ENCODE measurements at places on chromosomes 11 and 22.

GRCh38 chr11:122632181-122632824 is 23.2 kb upstream of the UBASH3B start:
- no peak for DNase-seq

DNA sequence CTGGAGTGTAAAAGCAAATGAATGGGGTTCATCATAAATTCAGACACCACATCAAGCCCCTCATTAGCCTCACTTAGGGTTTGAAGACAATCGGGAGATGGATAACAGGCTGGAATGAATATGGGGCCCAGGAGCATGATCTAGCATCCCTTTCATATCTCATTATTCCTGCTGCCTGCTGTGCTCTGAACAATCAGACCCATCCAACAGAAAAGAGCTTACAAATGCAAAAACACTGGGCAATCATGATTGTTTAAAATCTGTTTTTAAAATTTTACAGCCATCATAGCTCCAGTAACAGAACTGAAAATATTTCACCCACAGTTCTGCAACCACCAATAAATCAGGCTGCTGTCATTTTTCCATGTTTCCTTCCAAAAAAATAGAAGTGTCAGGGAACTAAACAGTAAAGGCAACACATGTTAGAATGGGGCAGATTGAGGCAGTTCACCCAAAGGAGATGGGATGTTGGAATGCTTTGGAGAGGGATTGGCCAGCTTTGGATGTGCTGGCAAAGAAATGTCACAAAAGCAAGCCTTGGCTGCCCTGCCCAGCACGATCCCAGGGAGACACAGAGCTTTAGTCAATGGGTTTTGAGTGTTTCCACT is 47.8 kb upstream of the BMAL1 start:
- no peak for DNase-seq

DNA sequence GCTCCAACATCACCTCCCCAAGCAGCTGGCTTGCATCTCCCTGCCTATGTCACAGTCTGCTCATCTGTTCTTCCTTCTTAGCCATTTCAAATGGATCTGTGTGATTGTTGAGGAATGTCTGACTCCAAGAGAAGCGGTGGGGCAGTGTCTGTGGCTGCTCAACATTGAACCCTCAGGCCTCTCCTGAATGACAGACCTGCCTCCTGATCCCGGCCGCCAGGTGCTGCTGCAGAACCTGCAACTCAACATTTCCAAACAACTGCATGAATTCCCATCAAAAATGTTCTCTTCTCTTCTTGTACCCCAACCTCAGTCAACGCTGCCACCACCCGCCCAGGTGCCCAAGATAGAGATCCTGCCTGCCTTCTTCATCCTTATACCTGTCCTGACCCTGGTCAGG is 132.5 kb downstream of the FBXO7 start:
- no peak for DNase-seq

GRCh38 chr11:120185706-120186455 is 25.0 kb upstream of the OAF start:
- DNase-seq = no peak

- no peak for DNase-seq
Measured at GRCh38 chr11:86692317-86692716, 19.9 kb upstream of the ME3 start.

GRCh38 chr11:68459886-68460740 is 439 bp upstream of the PPP6R3 start:
- peak; percentile 90 for DNase-seq

DNA sequence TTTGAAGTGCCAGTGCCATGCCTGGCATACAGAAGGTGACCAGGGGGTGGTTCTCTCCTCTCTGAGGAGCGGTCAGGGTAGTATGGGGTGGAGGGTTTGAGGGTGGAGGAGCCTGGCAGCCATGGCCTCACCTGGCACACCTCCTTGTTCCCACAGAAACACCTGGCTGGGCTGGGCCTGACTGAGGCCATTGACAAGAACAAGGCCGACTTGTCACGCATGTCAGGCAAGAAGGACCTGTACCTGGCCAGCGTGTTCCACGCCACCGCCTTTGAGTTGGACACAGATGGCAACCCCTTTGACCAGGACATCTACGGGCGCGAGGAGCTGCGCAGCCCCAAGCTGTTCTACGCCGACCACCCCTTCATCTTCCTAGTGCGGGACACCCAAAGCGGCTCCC is 9.6 kb downstream of the SERPINH1 start:
- DNase-seq = no peak

DNA sequence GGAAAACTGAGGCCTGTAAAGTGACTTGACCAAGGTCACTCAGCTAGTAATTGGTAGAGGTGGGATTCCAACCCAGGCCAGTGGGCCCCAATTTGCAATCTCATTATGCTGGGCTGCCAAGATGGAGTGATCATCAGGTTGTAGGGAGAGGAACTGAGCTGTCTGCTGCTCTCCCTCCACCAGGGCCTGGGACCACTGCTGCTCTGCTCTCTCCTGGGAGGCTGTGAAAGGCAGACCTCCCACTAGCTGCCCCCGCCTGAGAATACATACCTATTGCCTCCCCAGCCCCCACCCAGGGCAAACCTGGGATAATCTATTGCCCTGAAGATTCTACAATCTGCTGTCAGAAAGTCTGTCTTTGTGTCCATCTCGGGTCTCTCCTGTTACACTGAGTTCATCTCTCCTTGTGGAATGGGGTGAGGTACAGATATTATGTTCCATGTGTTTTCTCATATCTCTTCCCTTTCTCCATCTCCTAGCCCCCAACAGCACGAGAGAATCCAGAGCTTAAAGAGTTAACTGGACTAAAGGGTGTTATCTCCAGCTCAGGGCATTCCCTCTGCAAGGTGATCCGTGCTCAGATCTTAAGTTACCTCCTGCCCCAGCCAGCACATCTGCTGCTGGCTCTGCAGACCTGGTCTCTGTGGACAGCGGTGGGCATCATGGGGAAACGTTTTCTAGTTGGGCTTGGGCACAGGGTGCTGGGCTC is 5.6 kb downstream of the NECTIN1 start:
- DNase-seq = no peak

DNA sequence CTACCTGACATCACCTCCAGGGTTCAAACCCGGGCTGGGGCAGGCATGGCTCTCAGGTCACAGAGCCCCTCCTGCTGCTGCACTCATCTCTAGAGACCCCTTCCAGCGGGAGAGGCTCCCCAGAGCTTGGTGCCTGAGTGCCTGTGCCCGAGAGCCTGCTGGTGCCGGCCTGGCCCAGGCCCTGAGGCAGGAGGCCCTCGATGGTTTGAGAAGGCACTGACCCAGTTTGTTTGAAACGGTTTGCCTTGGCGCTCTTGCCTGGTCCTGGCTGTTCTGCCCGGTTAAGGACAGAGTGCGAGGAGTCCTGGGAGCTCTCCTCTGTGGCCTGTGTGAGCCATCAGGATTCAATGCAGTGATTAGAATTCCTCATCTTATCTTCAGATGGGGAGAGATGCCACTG is 88.9 kb downstream of the TBC1D22A start:
- no peak for DNase-seq

- no peak for DNase-seq
Measured at GRCh38 chr11:63521896-63522295, 14.7 kb upstream of the PLAAT4 start.

DNA sequence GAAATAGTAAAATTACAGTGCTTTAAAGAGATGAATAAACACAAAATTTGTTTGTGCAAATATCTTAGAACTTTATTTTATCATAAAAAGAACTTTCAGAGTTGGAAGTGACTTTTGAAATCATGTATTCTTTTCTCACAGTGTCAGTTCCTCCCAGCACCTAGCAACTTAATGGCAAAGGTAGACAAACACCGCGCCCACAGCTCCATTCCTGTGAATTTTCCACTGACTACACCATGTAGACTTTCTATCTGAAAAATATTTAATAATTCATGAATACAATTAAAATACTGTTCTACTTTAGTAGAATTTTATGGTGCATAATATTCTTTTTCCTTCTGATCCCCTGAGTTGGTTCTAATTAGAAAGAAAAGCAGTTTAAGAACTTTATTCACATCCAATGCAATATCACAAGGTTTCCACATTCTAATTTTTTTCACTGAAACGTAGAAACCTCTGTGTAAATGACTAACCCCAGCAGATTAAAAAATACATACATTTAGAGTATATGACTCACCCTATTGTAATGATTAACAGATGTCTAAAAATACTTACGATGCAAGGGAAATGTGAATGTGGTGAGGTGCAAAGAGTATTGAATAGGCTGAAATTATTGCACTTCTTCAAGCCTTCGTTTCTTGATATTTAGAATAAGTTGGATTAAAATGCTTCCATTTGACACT is 218.2 kb upstream of the CCDC179 start:
- no peak for DNase-seq

DNA sequence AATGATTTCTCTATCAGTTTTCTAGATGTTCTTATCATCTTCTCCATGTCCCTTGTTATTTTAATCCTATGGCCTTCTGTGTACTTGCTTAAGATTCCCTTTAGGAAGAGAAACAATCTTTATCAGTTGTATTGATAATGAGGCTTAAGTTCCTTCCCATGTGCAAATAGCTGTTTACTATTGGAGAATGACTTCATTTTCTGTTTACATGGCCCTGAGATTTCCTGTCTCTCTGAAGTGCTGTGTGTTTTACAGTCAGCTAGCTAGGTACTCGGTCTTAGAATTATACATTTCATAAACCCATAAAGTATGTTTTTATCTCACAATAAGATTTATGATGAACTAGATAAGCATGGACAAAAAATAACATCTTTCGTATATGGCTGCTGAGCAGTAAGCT is 67.5 kb upstream of the CCDC179 start:
- DNase-seq = no peak

GRCh38 chr22:47918276-47918921 is 1155.9 kb downstream of the TBC1D22A start:
- DNase-seq = peak; percentile 7

- DNase-seq = no peak
Measured at GRCh38 chr11:11816511-11817314, 25.1 kb upstream of the USP47 start.

GRCh38 chr11:67053896-67054329 is 2.7 kb upstream of the RHOD start:
- DNase-seq = peak; percentile 25

- no peak for DNase-seq
Measured at GRCh38 chr11:58433638-58434203, 5.8 kb upstream of the OR5B2 start.

DNA sequence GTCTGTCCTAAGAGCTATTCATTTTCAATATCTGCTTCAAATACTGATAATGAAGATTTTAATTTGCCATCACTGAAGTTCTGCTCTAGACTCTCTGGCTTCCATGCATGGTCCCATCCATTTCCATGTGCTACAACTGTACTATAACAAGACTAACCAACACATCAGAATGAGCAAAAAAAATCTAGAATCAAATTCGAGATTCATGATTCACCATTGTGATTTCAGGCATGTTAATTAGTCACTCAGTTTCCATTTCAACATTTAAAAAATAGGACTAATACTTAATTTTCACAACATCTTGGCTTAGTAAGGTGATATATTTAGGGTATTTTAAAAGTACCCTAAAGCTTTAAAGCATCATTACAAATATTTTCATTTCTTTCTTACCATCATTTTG is 22.8 kb downstream of the PICALM start:
- no peak for DNase-seq

DNA sequence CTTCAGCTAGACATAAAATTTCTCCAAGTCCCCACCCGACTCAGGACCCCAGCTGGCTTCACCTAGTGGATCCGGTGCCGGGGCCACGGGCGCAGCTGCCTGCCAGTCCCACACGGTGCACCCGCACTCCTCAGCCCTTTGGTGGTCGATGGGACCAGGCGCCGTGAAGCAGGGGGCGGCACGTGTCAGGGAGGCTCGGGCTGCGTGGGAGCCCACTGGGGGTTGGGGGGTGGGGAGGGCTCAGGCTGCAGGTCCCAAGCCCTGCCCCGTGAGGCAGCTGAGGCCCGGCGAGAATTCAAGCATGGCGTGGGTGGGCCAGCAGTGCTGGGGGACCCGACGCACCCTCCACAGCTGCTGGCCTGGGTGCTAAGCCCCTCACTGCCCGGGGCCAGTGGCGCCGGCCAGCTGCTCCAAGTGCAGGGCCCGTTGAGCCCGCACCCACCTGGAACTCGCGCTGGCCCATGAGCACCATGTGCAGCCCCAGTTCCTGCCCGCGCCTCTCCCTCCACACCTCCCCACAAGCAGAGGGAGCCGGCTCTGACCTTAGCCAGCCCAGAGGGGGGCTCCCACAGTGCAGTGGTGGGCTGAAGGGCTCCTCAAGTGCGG is 747.0 kb downstream of the FAM181B start:
- DNase-seq = no peak

DNA sequence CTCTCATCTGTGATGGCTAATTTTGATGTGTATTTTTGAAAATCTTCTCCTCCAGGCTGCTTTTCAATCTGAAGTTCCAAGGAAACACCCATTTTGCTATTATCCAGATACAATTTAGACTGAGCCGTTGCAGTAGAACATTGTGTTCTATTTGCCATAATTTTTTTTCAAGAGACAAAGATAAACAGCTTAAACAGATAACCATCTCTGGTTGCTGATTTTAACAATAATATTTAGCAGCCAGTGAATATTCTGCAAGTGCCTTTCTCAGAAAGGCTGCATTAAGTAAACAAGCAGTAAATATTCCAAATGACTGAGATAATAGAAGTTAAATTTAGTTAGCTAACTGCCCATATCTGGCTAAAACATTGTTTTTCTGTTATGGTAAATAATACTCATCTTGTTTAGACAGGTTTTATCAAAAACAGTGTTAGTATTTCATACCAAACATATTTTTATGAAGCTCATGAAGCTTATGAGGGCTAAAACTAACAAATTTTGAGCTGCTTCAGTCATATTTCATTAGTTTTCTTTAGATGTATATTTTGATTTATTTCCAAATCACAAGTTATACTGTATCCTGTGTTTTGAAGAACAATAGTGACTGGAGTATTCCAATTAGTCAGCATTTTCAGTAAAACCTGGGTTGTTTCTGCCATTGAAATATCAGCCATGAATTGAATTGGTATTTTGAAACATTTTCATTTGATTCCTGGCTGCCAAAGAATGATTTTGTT is 206.7 kb downstream of the SBF2 start:
- DNase-seq = no peak

GRCh38 chr11:129368889-129369672 is 6.6 kb upstream of the BARX2 start:
- DNase-seq = no peak

DNA sequence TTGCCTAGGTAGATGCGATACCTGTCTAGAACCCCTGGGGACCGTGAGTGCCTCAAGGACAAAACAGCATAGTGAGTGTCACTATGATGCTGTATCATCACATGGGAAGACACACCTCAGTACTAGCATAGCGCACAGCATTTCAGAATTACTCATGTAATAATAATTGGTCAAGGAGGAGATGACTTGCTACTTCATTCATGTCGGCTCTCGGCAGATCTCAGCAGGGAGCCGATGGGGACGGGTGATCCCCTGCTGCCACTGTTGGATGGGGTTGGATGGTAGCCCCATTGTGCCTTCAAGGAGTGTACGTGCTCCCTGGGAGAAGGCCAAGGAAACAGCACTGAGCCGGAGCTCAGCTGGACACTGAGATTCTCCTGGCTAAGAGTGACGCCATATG is 186.9 kb downstream of the EFCAB6 start:
- no peak for DNase-seq

GRCh38 chr11:23377909-23378308 is 517.6 kb upstream of the CCDC179 start:
- no peak for DNase-seq

- DNase-seq = no peak
Measured at GRCh38 chr11:23919455-23919854, 577.4 kb upstream of the LUZP2 start.

Data from T-helper 2 cell treated with Interferon-gamma antibody and Interleukin-4, amounts not matched to agents 5 μg/mL and 100 μg/mL, for 36 hours (primary cell).